ENCODE measurements at places on chromosomes 12 and 14.

GRCh38 chr12:62435303-62436163, 31.1 kb upstream of the MON2 start:
- DNase-seq = peak; percentile 62

GRCh38 chr12:28569698-28570411, 379.6 kb downstream of the CCDC91 start:
- DNase-seq = peak; percentile 53

DNA sequence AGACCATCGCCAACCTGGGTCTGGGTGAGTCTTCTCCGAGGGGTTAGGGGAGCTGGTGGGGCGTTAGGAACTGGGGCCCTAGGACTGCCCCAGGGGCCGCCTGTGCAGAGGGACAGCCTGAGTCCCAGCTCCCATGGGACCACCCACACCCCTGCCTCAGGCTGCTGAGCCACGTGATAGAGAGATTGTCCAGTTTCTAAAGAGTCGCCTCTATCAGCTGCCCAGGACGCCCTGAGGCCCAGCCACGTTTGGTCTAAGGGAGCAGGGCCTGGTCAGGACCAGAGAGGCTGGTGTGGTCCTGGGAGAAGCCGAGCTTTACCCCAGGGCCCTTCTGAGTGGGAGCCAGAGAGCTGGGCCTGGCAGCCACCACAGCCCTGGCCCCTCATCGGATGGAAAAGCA, 107.1 kb downstream of the LGMN start:
- DNase-seq = no peak

- DNase-seq = peak; percentile 52
Observed at GRCh38 chr14:89221109-89221810, 195.8 kb downstream of the FOXN3 start.

DNA sequence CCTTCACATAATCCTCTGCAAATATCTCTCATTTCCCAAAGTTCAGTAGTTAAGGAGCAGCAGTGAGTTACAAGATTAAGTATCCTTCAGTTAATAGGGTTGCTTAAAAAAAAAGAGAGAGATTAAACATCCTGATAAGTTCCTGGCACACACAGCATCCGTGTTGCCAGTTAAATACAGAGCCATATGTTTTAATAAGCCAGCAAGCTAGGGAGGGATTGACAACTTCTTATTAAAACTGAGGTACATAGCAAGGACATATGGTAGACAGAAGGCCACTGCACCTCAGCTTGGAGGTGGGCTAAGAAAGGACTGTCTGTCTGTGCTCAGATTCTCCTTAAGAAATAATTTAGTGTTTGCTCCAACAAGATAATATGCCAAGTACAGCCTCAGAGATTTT, 9.6 kb upstream of the TMEM30B start:
- no peak for DNase-seq

DNA sequence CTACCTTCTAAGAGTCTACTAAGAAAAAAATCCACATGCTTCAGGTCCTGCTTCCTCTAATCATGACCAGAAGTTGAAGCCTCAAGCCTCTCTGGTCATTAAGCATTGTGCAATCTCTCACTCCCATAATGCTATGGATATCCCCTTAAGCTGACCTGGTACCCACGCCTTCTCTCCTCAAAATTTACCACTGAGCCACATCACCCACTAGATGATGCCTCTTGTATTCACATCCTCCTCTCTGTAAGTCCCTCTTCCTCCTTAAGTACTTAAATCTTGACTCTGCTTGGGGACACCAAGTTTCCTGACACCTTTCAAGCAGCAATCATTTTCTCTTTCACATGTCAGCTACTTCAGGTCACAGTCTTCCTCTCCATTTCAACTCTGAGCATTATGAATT, 9.8 kb downstream of the GALNT4 start:
- no peak for DNase-seq

GRCh38 chr12:118830296-118830695, 151.0 kb upstream of the SRRM4 start:
- no peak for DNase-seq

GRCh38 chr12:62900686-62901272, 34.2 kb downstream of the PPM1H start:
- DNase-seq = no peak
